ENCODE measurements at places on chromosomes 7 and 10.

DNA sequence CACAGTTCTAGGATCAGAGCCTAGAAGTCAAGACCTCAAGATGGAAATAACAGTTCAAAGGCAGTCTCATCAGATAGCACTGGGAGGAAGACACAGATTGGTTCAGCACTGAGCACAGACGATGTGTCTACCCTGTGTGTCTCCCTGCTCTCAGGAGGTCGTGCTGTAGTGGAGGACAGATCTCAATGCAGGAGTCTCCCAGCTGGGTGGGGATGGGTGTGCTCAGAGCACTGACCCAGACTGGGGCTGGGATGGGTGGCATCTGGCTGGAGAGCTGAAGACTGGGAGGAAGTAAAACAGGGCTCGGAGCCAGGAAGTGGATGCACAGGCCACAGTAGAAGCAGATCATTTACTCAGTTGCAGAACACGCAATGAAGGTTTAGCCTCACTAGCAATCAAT lies 69.5 kb upstream of the GDF10 start:
- DNase-seq: no peak

- DNase-seq: no peak
These were observed 57.9 kb upstream of the GTF2IRD1 start for GRCh38 chr7:74395745-74396311.

DNA sequence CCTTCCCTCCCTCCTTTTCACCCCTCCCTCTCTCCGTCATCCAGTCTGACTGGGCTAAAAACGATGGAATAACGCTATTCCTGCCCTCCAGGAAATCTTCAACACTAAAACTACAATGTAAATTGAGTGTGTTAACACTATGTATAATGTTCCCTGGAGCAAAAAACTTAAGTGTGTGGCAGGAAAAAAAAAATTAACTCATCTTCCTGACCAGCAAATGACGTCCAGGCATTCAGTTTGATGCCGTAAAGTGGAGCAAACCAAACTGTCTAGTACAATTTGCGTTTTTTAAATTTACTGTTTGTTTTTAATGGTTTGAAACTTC lies 545 bp upstream of the MTPN start:
- no peak for DNase-seq

DNA sequence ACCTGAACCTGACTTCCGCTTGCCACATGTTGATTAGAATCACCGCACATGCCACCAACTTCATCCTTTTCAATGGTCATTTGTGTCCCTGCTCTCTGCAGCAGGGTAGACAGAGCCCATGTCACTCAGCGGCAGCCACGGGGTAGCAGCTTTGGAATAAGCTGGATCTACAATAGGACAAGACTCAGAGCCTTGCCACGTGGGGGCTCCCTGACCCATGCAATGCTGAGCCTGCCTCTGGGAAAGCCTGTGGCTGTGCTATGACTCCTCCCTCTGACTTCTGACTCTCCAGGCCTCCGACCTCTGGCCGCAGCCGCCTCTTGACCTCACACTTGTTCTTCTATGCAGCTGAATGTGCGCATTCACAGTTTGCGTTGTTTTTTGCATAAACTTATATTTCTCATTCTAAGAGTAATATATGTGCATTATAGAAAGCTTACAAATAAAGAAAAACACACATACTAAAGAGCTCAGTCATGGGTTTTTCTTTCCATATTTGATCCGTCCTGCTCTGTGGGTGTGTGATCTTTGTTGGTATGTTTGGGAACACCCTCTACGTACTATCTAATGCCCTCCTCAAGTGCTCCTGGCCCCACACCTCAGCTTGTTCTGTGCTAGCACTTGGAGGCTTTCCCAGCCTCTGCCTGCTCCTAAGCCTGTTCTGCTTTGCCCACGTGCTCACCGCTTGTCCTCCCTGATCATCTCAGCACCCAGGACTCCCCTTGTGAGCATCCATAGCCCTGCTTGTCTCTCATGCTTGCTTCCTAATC lies 198.0 kb upstream of the MKI67 start:
- DNase-seq: no peak

Measured in DMS79 (cell line).